ENCODE measurements at places on chromosomes 4 and X.
A peak's percentile ranks its signal among the peaks of the same experiment; 100 is the strongest.

DNA sequence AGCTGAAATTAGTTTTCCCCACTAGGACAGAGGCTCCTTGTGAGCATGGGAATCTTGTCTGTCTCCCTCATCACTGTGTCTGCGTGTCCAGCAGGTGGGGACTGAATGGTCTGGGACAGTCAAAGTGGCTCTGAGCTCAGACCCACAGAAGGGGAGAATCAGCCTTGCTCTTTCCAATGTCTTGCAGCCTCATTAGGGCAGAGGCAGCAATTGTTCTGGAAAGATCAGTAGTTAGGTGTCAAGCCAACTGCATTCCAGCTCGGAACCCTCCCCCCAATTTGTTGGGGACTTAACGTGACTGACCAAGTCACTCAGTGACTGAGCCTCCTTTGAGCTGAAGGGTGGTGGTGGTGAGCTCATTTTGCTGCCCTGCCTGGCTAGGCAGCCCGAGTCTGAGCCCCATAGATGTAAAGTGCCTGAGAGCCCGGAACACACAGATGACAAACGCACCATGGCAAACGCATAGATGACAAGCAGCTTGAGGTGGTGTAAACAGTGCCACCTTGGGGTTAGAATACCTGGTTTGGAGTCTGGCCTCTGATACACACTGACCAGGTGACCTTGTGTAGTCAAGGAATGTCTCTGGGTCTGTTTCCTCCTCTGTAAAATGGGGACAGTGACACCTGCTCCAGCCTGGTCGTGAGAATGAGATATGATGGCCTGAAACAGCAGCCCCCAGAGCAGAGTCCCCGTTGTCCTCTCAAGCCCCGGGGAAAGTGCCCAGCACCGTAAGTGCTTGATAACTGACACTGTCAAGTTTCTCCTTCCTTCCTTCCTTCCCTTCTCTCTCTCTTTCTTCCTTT lies 2.7 kb upstream of the SORCS2 start:
- DNase-seq: no peak

DNA sequence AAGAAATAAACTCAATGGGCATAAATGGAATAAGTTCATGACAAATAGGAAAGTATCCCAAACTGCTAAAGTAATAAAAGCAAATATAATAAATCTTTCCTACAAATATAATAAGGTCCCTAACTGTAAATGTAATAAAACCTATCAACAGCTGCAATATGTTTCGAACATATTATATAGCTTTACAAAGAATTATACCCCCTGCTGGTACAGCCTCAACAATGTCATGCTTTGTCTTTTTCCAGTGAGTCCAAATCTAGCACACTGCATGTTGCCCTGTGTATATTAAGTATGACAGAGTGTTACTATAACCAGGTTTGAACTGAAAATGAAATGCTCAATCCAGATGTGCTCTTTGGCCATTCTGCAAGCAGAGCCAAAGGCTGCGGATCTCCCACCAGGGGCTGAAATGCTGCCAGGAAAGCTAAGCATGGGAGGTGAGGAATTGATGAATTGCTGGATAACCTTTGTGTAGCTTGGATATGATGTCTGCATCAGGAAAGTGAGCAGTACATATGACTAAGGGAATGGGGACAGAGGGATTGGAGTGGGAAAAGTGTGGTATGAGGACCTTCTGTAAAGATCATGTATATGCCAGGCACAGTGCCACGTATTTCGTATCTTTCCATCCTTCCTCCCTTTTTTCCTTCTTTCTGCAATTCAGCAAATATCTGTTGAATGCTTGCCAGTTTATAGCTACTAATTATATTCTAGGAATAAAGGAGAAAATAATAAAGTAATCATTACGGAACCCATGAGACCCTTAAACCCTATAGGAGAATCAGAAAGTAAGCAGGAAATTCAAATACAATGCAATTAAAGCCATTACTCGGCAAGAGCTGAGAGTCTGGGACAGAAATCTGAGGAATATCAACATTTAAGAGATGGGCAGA lies 954.6 kb upstream of the LCORL start:
- no peak for DNase-seq

DNA sequence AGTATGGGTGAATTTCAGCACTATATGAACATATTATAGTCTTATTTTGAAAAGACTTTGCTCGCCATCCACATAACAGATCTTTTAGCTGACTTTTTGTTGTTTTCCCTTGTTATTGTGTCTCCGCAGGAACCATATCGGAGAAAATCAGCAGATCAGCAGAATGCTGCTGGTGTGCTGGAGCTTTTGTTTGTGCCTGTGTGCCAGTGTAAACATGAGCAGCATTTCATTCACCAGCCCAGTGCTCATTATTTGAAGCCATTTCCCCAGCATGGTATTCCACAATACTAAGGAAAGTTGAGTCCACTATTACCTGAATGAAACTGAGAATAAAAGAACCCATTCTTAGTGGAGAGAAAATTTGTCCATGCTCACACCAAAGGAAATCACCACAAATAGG lies 261.8 kb upstream of the ARX start:
- no peak for DNase-seq

DNA sequence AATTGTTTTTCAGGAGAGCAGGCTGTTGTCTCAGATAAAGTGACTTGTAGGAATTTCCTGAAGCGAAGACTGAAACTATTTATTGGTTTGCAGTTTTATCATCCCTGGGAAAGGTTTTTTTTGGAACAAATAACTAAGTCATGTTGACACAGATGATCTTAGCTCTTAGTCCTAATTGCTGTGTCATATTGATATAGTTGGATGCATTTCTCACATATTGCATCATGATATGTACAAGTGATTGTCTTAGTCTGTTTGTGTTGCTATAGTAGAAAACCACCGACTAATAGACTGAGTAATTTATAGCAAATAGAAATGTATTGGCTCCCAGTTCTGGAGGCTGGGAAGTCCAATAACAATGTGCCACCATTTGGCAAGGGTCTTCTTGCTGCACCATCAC lies 397.5 kb upstream of the PPP1R2C start:
- DNase-seq: no peak

DNA sequence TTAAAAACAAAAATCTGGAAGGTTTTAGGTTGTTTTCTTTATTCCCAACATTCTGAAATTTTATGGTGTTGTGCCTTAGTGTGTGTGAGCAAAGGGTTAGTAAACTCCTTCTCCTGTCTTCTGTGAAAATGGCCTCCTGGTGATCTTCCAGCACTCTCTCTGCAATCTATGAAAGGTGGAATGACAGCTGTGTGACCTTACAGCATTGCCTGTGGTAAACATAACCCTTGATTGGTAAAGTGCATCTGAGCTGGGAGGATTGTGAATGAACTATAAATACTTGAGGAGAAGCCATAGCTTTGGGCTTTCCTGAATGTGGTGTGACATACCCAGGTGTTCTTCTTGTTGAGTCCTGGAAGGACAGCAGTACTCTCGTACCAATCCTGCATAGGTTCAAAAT lies 10.0 kb downstream of the ART3 start:
- DNase-seq: no peak

DNA sequence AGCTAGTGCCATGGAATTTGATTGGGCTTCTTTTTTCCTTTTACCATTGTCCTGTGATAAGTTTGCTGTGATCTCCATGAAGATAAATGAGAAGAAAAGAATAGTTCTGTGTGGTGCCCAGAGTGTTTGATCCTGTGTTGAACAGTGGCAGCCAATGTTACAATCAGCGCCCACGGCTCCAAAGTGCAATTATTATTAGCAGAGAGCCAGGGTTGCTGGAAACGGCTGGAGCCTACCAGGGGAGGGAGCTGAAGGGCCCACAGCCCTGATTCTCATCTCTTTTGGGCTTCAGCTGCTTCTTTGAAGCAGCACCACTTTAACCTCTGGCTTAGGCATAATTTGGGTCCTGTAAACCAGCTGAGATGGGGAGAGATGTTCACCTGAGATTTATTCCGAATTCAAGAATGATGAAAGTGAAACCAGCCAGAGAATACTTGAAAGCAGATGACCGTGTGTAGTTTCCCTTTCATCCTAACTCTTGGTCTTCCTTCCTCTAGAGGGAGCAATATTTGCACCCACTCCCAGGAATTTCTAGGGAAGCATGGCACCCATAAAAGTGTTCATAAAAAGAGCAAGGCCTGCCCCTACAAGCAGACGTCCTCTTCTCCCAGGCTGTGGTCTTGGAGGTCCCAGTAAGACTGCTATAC lies 298.3 kb downstream of the EVC2 start:
- no peak for DNase-seq

- no peak for DNase-seq
These were observed 112.6 kb downstream of the RELL1 start for GRCh38 chr4:37573566-37573965.

DNA sequence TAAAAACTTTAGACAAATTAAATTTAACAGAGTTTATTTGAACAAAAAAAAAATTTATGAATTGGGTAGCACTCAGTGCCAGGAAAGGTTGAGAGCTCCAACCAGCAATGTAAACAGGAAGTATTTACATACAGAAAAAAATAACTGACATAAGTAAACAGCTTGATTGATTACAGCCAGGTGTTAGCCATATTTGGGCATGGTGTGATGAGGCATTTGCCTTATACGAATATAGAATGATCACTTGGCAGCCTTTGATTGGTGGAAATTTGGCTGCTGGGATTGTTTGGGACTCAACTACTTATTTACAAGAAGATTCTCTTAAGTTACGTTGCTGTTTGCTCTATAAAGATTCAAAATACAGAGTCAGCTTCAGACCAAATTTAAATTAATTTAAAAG lies 172.0 kb downstream of the ADAM29 start:
- no peak for DNase-seq

DNA sequence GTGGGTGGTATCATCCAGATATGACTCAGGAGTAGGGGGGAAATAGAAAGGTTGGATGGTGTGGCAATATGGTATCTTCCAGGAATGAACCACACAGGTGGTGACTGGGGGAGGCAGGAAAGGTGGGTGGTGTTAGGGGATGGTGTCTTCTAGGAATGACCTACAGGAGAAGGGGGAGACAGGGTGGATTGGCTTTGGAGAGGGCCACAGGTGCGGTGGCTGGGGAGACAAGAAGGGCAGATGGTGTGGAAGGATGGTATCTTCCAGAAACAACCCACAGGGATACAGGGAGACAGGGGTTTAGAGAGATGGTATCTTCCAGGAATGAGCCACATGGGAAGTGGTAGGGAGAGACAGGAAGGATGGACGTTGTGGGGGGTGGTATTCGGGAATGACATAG lies 64.0 kb downstream of the MAOA start:
- DNase-seq: no peak

- peak; percentile 87 for DNase-seq
These were observed 48.8 kb downstream of the MAP7D2 start for GRCh38 chrX:20067709-20068561.

DNA sequence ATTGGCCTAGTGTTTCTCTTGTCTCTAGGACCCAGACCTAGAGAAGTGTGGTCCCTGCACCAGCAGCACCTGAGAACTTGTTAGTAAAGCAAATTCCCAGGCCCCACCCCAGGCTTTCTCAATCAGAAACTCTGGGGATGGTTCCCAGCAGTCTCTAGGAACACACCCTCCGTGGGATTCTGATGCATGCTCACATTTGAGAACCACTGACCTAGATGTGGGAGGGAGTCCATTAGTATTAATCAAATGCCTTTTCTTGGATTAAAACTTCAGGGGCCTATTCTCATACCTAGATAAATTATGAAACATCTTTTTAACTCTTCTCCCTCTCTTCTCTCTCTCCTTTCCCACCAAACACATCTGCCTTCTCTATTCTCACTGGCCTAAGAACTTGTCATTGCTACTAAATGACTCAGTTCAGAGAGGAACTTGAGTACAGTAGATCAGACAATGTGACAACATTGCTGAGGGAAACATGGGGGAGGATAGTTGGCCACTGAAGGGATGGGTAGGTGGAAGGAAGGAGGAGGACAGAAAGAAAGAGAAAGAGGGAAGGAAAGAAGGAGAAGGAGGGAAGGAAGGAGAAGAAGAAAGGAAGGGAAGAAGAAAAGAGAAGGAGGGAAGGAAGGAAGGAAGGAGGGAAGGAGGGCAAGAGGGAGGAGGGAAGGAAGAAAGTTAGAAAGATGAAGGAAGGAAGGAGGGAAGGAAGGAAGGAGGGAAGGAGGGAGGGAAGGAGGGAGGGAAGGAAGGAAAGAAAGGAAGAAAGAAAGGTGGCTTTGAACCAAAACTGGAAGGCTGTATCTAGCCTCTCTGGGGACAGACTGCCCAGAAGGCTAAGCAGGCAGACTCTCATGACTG lies 132.7 kb upstream of the MAP3K15 start:
- DNase-seq: no peak

All from astrocyte of the cerebellum (primary cell).